ENCODE measurements at places on chromosomes 5 and 9.
A peak's percentile ranks its signal among the peaks of the same experiment; 100 is the strongest.

- no peak for DNase-seq
Observed at GRCh38 chr5:163619273-163619934, 114.0 kb downstream of the MAT2B start.

GRCh38 chr9:21836437-21837161 is 34.2 kb downstream of the MTAP start:
- no peak for DNase-seq

- DNase-seq = no peak
Observed at GRCh38 chr9:121505903-121506735, 6.5 kb upstream of the GGTA1 start.

GRCh38 chr5:115549154-115549553 is 4.6 kb upstream of the FEM1C start:
- no peak for DNase-seq

- DNase-seq = no peak
Observed at GRCh38 chr5:180521101-180521500, 26.9 kb downstream of the CNOT6 start.

GRCh38 chr5:137233726-137234125 is 265.4 kb downstream of the SPOCK1 start:
- DNase-seq = no peak

GRCh38 chr5:34977934-34978613 is 48.7 kb downstream of the DNAJC21 start:
- no peak for DNase-seq

- DNase-seq = no peak
Observed at GRCh38 chr9:131968632-131969031, 111.0 kb downstream of the MED27 start.

- DNase-seq = no peak
Observed at GRCh38 chr9:121331992-121332685, 37.9 kb downstream of the STOM start.

- DNase-seq = no peak
Observed at GRCh38 chr5:58818465-58818864, 235.6 kb downstream of the RAB3C start.

- no peak for DNase-seq
Observed at GRCh38 chr9:4873066-4873465, 80.3 kb downstream of the RCL1 start.

DNA sequence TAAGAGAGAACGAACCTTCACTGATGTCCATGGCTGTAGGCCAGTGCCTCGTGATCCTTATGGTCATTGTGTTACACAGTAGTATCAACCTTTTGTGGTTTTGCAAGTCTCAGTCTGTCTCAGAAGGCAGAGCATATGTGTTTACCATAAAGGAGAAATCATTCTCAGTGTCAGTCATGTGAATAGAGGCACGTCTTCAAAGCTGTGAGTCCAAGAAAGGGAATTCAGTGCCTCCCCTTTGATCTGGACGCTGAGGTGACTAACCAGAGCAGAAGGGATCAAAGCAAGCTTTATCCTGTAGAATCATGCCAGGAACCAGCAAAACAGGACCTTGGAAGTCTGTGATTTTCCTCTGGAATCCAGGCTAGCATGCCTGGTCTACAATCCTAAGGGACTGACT is 433.9 kb downstream of the DNAH5 start:
- DNase-seq = no peak

DNA sequence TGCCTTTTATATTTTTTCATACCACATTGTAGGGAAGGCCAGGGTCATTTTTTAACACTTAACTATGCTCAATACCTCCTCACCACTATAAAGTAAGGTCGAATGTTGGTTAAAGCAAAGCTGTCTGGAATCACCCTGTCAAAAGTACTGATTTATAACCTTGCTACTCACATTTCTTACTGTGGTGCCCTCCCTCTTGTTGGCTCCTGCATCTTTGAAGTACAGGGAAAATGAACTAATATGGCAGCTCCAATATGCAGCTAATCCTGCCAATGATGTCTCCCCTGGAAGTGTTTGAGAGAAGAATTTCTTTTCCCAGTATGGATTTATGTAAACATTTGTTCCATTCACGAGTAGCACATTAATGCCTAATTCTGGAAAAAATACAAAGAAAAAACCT is 108.4 kb upstream of the RPS23 start:
- no peak for DNase-seq

DNA sequence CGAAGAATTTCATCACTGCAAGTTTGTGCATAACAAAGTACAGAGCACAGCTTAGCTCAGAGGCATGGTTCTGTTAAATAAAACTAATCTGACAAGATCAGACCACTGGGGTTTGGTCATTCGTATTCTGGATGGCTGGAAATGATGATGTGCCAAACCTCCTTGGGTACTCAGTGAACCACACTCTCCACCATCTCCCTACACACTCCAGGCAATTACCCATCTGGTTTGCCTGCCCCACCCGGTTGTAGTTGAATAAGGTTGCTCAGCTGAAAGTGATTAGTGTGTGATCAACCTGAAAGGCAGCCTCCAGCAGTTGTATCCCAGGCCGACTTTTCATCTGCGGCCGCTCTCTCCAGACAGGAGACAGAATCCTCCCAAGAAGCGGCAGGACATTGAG is 371.4 kb downstream of the TLE1 start:
- DNase-seq = no peak

DNA sequence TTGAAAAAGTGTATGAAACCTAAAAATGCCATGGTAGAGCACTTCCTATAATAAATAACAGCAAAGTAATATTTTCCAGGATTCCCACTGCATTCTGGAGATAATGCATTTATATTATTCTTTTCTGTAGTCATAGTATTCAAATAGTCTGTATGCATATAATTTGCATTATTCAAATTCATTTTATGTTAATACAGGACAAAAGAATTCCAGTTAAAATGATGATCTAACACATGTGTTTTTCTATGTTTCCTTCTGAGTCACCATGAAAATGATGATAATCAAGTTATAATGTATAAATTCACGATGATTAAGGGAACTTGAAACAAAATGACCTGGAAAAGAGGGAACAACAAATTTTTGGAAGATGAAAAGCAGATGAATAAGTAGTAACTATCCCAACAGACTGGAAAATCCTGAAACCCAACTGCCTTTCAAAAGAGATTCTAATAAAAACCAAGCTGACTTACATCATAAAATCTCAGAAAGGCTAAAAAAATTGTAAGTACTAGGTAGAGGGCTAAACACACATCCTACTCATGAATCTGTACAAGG is 358.6 kb upstream of the PAPPA start:
- DNase-seq = no peak

- no peak for DNase-seq
Observed at GRCh38 chr9:79779901-79780300, 208.1 kb downstream of the TLE4 start.

GRCh38 chr5:154366353-154366752 is 79.4 kb upstream of the SAP30L start:
- DNase-seq = no peak

GRCh38 chr9:19754921-19755320 is 33.9 kb downstream of the SLC24A2 start:
- no peak for DNase-seq

DNA sequence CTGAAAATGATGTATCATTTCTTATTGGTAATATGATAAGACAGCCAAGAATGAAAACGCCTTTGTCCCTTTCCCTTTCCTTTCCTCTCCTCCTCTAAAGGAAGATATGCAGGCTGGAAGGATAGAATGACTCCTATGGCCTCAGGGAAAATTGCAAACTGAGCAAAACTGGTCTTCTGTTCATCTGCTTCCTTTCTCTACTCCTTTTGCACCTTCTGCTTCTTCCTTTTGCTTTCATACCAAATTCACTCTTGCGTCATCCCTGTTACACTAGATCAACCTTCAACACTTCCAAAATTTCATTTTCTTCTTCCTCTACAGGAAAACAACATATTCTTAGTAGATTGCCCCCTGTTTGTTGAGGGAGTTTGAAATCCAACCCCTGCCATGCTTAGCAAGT is 234.1 kb downstream of the ADAMTS6 start:
- no peak for DNase-seq

DNA sequence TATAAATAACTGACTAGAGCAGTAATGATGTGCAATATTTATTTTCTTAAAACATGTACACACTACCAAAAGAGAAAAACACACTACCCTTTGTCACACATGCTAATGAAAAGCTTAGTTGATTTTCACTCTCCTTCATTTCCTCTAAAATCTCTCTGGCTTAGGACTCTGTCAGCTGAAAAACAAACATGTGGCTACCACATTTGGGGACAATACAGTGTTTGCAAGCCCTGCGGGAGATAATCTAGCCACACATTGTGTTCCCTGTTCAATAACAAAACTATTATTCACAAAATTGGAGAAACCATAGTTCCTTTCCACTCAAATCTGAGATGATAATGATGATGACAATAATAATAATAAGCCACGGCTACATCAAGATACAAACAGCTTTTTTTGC is 3.5 kb upstream of the LOX start:
- DNase-seq = no peak

DNA sequence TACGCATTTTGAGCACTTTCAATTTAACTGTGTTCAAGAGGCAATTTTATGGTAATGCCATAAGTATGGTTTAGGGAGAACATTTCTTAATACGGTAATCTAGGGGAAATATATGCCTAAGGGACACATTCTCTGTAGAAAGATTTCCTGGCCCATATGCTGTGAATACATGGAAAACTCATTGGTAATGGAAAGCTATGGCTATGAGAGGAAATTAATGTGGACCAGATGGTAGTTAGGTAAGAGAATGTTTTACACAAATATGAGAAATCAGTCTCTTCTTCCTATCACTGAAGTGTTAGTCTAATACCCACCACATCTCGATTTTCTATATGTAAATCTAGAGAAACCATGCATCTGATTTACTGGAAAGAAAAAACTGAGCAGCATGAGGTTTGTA is 105.0 kb downstream of the SEMA6A start:
- no peak for DNase-seq

DNA sequence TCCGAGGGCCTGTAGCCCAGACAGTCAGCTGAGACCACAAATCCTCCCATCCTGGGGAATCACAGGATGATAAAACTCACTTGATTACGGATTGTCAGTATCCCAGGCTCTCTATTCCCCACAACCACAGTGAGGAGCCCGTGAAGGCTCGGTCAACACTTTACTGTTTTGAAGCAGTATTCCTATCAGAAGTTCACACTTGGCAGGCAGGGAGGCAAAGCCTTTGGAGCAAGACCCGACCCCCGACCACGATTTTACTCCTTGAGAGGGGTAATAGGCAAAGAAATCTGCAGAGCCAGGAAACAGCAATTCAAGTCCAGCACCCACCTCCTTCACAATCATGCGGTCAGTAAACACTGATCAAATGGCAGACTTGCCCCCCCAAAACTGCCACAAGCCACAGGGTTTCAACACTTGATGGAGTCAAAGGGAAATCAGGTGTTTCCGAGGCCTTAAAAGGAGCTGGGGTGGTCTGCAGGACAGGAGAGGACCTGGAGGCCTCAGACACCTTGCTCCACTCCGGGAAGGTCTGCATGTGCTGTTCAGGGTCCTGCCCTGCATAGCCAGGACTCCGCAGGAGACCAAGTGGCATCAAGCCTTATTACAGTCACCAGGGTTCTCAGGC is 25.2 kb downstream of the BICD2 start:
- DNase-seq = no peak

GRCh38 chr5:152532714-152533113 is 127.6 kb upstream of the NMUR2 start:
- DNase-seq = peak; percentile 53

- DNase-seq = no peak
Observed at GRCh38 chr9:68947842-68948569, 65.9 kb downstream of the PRKACG start.

DNA sequence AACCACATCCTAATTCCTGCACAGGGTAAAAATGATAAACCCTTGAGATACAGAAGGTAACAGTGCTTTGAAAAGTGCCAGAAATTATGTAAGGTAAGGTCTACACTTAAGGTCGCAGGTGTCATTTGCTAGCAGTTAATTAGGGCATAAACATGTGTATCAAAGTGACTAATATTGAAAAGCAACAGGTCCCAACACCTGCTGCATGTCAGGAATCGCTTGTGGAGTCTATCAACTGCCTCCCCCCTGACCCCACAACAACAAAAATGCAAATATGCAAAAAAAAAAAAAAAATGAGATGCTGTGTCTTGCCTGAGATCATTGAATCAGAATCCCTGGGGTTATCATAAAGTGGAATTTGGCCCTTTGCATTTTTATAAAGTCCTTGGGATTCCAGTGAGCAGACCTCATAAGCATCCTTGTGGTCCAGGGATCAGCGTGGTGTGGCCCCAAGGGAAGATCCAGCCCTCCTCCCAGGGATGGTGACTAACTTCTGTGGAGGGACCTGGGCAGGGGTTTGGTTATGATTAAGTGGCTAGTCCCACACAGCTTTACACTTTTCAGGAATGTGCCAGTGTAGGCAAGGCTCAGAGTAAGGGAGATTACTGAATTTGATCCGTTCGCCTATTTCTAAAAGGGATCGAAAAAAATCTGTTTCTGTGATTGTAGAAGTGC is 92.5 kb upstream of the TNFSF8 start:
- DNase-seq = no peak

DNA sequence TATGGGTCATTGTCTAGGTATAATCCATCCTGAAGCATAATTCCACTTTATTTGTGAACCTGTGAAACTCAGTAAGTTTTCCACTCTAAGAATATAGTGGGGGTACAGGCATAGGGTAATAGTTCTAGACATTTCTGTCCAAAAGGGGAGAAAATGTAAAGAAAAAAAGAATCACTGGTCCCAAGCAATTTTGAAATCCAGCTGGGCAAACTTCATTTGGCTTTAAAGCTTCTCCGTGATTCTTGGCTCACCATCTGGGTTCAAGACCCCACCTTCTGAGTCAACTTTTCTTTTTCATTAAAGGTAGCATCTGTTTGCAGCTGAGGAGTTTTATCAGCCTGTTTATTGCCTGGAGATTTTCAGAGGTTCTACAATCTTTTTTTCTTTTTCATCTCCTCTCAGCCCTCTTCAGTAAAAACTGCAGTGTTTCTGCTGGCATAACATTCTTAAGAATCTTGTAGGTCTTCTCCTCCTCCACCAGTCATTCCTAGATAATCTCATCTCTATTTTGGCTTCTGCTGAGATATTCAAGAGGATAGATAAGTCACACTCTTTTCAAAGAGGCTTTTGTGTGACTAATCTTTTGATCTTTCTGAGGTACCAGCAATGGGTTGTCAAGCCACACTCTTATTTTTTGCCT is 126.1 kb upstream of the PITX1 start:
- DNase-seq = no peak
